ENCODE measurements at places on chromosomes 11 and 22. TPM values are rescaled to one million over a fixed set of nuclear protein-coding genes. Genes with fewer than 3 reads are reported as not detected.
A peak's percentile ranks its signal among the peaks of the same experiment; 100 is the strongest.

ISX gene
- not detected for total RNA-seq

DNA sequence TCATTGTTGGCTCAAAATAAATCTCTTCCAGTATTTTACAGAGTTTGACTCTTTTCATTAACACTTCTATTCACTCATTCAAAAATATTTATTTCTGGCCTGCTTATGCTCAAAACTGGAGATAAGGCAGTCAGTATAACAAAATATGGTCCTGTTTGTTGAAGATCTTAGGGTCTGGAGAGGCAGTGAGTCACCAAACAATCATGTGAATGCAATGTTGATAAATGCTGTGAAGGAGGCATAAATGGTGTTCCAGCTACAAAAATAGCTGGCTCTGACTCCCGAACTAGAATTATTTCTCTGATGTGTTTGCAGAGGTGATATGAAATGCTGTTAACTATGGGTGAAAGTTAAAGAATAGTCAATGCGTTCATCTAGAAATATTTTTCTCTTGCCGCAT lies 390.6 kb downstream of the AASDHPPT start:
- DNase-seq: peak; percentile 79

CEND1 gene
- total RNA-seq: 0.90 TPM

DNA sequence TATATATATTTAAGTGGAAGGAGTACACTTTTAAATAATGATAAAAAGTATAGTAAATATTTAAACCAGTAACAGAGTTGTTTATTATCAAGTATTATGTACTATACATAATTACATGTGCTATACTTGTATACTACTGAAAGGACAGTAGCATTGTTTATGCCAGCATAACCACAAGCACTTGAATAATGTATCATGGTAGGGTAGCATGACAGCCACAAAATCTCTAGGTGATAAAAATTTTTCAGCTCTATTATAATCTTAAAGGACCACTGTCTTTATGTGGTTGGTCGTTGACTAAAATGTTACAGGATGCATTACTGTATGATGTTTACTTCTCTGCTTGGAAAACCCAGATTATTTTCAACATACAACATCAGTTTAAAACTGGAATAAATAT lies 349.2 kb downstream of the CASP12 start:
- DNase-seq: no peak

DNA sequence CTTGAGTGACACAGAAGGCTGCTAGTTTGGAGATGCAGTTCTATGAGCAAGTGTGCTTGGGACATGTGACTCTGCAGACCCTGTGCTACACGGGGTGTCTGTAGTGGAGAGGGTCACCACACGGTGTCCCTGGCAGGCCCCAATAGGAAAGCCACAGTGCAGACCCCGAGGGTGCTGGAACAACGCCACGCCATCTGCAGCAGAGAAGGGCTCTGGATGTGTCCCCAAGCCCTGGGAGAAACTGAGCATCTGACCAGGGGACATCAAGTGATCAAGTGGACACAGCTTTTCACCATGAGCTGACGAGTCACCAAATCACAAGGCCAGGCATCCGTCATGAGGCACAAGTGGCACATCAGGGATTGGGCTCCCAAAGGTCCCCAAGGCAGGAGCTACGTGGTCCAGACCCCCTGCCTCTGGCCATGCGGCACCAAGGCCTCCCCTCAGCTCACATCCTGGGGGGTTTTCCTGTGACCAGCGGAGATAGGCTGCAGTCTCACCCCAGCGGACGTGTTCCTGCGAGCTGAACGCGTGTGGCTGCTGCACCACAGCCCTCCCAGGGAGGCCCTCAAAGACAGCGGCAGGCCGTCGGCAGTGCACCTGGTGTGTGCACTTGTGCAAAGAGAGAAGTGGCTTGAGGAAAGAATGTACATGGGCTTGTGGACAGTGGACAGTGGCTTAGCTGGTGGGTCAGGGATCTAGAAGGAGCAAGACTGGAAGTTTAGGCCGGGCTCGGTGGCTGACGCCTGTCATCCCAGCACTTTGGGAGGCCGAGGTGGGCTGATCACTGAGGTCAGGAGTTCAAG lies 96.7 kb downstream of the RPS6KA4 start:
- DNase-seq: no peak

- no peak for DNase-seq
Measured at GRCh38 chr22:30990690-30991089, 21.6 kb downstream of the TUG1 start.

OR5T3 gene
- not detected for total RNA-seq

APOA1 gene
- total RNA-seq: 0.56 TPM

GRCh38 chr11:109772892-109773291 lies 320.3 kb upstream of the ZC3H12C start:
- DNase-seq: no peak

GRCh38 chr11:129093283-129093682 lies 98.8 kb downstream of the ARHGAP32 start:
- DNase-seq: no peak

DNA sequence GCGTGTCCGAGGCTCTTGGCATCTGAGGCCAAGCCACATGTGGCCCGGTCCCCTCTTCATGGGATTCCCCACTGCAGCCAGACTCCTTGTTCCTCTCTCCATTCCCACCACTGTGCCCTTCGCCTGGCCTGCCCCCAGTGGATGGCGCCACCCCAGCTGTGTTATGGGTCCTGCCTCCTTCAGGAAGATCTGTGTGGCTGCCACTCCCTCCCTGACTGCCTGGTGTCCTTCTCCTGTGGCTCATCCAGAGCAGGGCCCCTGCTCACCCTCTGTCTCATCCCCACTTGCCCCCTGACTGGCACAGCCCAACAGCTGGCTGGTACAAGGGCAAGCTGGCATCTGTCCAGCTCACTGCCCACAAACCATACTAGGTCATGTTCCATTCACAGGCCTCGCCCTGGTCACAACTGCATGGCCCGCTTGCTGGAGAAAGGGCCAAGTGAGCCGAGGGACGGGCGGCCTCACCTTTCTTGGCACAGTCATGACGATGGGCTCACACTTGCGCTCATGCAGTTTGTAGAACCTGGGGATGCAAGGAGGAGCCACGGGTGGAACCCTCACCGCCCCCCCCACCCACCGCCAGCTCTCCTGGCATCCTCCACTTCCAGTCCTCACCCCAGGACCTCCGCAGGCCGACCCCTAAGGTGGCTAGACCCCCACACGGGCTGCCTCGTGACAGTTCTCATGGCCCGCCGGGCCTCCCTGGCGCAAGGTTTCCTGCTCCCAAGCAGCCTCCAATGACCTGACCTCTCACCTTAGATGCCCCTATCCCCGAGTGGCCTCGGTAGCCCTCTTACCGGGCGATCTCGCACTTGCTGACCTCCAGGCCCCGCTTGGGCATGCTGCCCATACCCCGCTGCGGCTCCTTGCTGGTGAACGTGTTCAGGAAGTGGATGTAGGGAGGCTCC lies 2.1 kb upstream of the PTPRCAP start:
- DNase-seq: no peak

DNA sequence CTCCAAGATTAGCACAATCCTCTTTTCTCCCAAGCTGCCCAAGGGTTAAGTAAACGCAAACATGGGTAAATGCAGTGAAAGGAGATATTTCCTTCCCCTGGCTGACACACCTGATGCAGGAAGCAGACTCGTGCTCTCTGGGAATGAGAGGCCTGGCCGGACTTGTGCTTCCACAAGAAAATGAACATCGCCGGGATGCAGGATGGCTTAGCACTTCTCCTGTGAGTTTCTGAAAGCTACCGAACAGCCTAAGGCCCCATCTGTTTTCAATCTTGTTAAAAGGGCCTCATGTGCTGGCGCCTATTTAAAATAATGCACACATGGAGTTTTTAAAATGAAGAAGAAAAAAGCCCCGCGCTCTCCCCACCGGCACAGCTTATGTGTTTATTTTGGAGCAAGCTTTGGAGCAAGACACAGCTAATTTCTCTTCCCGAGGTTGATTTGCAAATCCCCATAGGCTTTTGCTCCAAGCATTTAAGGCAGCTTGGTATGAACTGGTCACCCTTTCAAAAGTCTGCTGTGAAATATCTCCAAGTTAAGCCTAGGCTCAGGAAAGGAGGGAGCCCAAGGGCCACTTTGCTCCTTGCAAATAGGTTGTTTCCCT lies 100.9 kb downstream of the SYN3 start:
- DNase-seq: no peak

DNA sequence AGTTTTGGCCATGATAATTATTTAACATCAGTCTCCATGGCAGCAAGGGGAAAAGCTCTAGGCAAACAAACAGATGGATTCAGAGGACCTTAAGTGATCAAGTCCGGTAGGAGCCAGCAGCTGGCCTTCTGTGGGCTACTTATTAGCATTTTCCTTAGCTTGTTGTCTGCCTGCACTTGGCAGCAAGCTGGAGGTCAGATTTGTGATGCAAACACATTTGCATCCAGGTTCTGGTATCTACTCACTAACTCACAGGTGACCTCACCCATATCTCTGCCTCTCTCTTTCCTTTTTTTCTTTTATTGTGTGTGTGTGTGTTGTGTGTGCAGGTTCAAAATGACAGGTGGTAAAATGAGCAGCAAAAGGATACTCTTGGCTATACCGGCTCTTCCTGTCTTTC lies 32.3 kb downstream of the ARHGAP42 start:
- peak; percentile 42 for DNase-seq

FGF3 gene
- not detected for total RNA-seq

DNA sequence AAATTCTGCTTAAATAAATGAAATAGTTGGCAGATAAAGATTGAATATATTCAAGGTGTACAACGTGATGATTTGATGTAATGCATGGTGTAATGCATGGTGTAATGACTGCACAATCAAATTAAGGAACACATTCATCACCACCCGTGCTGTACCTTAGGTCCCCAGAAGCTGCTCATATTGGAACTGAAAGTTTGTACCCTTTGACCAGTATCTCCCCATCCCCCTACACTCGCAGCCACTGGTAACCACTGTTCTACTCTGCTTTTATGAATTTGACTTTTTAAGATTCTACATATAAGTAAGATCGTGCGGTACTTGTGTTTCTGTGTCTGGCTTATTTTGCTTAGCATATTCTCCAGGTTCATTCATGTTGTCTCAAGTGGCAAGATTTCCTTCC lies 445.8 kb downstream of the OPCML start:
- no peak for DNase-seq

SLC25A18 gene
- not detected for total RNA-seq

CCDC116 gene
- not detected for total RNA-seq

DNA sequence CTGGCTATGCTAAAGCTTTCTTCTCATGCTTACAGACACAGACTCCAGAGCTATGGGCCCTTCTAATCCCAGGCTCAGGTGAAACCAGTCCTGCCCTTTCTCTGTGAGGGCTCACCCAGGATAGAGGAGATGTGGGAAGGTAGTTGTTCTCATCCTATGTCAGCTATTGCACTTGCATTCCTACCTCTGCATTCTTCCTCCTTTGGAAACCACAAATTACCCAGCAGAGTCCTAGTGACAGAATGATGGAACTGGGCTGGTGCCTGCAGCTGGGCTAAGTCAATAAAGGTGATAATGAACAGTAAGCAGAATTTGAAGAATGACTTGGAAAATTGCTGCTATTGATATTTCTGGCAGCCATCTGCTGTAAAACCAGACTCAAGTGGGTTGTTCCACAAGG lies 560.0 kb downstream of the TMEM135 start:
- no peak for DNase-seq

GRCh38 chr22:48796310-48797015 lies 1031.2 kb downstream of the BRD1 start:
- no peak for DNase-seq

Measured in IMR-90 (cell line).